ENCODE measurements at places on chromosomes 13 and 19.

- no peak for DNase-seq
Measured at GRCh38 chr13:44796597-44797490, 192.4 kb downstream of the NUFIP1 start.

GRCh38 chr19:48772503-48772953 is 17.2 kb downstream of the FGF21 start:
- DNase-seq = no peak

DNA sequence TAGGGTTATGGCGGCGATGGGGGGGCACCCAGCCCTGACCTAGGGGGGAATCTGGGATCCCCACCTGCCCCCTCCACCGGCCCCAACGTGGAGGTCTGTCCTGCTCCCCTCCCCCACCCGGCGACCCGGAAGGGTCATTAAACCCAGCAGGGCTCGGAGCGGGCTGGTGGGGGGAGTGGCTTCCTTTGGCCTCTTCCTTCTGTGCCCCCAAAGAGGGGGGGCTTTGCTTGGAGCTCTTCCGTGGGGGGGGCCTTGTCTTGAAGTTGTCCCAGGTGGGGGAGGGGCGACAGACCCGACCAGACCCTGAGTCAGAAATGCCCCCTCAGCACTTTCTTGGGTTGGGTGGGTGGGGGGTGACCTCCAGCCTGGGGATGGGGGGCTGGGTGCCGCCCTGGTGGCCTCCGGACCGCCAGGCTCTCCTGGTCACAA is 1.5 kb downstream of the ARID3A start:
- no peak for DNase-seq

GRCh38 chr19:46766569-46767317 is 20.5 kb upstream of the STRN4 start:
- DNase-seq = no peak

- no peak for DNase-seq
Measured at GRCh38 chr19:56156768-56157167, 15.7 kb downstream of the ZNF444 start.

GRCh38 chr19:2478278-2478755 is 2.4 kb downstream of the GADD45B start:
- DNase-seq = no peak

- no peak for DNase-seq
Measured at GRCh38 chr19:10471909-10472308, 31.2 kb downstream of the KEAP1 start.

- DNase-seq = no peak
Measured at GRCh38 chr13:35770756-35771297, 294.3 kb upstream of the MAB21L1 start.

DNA sequence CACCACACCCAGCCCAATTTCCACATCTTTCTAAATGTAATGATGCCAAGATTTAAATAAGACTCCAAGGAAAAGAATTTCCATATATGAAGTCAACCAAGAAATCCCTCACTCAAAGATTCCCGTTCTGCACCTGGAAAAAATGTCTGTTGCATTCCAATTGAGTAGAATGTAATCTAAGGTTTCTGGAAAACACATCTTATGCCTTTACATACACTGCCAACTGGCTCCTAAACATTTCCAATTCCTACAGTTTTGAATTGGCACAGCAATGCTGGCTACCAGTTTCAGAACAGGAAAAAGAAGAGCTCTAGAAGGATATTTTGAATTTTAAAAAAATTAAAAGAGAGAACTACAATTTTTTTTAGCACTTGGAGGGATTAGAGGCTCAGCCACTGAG is 43.0 kb downstream of the COL4A2 start:
- DNase-seq = no peak

GRCh38 chr13:93558637-93559036 is 332.0 kb downstream of the GPC6 start:
- no peak for DNase-seq

- no peak for DNase-seq
Measured at GRCh38 chr13:112574416-112574815, 13.5 kb downstream of the TUBGCP3 start.

DNA sequence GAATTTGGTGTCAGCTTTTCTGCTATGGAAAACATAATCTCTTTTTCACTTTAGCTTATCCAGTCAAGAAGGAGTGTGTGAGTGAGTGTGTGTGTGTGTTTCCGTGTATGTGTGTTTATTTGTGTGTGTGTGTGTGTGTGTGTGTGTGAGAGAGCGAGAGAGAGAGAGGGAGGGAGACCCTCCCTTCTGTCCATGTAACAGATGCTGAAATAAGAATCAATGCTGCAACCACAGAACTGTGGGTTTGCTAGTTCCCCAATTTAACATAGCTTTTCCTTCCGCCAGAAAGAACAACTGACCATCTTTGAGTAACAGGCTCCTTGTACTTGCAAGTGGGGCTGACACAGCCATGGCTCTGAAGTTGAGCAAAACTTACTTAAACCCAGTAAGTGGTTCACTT is 5.2 kb downstream of the LCP1 start:
- peak; percentile 58 for DNase-seq

DNA sequence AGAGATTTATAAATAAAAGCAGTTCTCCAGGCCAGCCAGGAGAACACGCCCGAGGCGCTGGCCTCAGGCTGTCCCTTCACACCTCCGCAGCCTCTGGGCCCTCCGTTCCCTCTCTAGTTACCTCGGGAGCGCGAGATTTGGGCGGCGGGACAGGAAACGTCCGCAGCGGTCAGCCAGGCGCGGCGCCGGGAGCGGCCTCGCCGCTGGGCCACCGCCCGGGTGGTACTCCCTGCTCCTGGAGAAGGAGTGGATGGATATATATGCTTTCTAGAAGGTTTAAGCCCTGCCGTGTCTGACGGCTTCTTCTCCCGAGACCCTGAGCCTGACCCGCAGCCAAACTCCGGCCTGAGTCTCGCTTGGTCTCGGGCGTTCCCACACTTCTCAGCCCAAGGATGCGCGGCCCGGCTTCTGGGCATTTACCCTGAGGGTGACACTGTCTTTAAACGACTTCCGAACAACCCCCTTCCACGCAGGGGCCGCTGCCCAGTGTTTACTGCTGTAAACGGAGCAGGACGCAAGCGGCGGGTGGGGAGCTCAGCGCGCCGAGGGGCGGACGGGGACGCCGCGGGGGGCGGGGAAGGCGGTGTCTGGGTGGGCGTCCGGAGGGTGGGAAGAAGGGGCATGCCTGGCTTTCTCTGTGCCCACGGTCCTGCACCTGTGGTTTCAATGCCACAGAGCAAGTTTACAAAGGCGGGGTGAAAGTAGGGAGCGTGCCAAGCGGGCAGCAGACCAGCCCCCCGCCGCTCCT is 2.0 kb upstream of the ZIC2 start:
- DNase-seq = no peak

- no peak for DNase-seq
Measured at GRCh38 chr13:102039264-102039663, 362.6 kb downstream of the FGF14 start.

- DNase-seq = peak; percentile 53
Measured at GRCh38 chr19:37905946-37906868, at the start of gene WDR87. WDR87 (minus strand) TSS chr19:37906594; CDS start chr19:37898239, 8,355 bp downstream.

GRCh38 chr19:28744014-28744413 is 468.9 kb downstream of the UQCRFS1 start:
- DNase-seq = no peak

- DNase-seq = no peak
Measured at GRCh38 chr19:47057328-47057727, 8.9 kb upstream of the TMEM160 start.

GRCh38 chr19:32916969-32917615 is 47.5 kb upstream of the SLC7A9 start:
- no peak for DNase-seq

DNA sequence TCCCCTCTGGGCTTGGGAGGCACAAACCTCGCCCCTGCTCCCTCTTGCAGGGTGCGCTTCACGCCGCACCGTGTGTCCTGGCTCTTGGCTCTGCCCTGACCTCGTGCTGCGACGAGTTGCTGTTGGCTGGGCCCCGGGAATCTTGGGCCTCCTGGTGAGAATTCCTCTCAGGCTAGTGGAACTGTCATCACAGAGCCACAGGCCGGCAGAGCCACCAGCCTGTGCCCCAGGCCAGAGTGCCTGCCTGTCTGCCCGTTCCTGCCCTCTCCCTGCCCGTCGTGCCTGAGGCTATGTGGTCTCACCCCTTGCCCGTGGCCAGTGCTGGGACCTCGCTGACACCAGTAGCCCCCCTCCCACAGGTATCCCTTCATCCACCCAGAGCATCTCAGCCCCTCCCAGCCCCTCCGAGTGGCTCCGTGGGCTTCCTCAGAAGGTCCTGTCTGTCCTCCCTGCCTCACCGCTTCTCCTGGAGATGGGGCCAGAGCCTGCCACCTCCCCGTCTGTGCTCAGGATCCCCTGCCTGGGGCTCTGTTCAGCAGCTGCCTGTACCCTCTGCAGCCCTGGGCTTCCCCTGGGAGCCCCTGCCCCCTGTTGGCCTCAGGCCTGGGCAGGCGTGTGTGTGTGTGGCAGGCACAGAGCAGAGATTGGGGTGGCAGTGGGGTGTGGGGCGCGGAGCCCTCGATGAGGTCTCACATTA is 13.3 kb downstream of the NDUFB7 start:
- no peak for DNase-seq

DNA sequence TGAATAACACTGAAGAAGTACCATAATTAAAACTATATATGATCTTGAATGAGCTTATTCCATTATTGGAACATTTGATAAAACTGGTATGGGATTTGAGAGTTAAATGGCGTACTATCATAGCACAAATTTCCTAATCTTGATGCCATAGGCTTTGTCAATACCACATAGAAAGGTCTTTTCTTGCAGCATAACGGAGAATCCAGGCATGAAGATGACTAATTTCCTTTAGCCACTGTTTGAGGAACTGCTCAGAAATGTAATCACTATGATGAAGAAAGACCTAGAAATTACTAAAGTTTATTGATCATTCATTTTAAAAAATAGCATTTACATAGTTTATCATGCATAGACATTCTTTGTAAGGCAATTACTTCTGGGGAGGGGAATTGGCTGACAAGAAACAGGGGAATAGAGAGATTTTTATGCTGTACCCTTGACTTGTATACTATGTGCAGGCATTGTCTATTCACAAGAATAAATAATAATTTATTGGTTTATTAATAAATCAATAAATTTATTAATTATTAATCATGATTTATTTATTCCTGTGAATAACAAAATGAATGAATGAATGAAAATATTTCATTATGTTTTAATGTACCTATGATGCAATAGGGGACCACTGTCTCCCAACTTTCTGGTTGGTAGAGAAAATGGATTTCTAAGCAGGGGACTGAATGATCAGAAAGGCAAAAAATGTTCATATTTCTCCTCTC is 2676.6 kb downstream of the PCDH9 start:
- no peak for DNase-seq

DNA sequence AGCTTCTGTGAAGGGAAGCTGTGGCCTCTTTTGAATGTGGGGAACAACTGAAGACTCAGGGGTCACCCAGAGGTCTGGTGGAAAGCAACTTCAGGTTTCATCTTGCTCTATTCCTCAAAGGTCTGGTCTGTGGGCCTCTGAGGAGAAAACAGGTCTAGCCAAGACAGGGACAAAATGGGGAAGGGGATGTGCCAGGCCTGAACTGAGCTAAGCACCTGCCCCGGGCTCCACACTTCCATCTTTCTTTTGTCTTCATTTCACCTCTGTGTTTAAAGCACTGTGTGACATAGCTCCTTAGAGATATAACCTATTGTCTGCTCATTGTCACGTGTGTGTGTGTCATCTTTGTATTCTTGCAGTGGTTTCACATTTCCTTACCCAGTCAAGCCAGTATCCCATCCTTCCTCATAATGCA is 19.9 kb upstream of the GDF15 start:
- DNase-seq = no peak

- DNase-seq = no peak
Measured at GRCh38 chr13:72023895-72024294, 156.9 kb upstream of the DACH1 start.

GRCh38 chr19:44613295-44614178 is at the start of gene IGSF23:
IGSF23 (plus strand) TSS chr19:44613563; CDS start chr19:44613646, 83 bp downstream.
- no peak for DNase-seq

DNA sequence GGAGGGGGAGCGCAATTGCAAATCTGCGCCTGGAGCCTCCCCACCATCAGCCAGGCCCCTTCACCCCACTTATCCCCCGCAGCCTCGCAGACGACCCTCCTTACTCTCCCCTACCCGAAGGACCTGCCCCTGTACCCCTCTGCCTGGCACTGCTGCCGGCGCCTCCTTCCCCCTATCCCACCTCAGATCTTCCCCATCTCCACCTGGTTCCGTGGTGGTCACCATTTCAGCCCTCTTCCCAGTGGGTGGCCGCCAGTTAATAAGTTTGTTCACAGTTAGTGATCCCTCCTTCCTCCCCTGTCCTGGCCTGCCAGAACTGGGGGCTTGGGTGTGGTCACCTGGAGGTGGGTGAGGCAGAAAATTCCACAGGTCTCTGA is 397 bp downstream of the SLC44A2 start:
- DNase-seq = no peak

- no peak for DNase-seq
Measured at GRCh38 chr19:47002106-47002766, 17.4 kb upstream of the NPAS1 start.

GRCh38 chr19:44807162-44807561 is 1.7 kb upstream of the BCAM start:
- DNase-seq = no peak

DNA sequence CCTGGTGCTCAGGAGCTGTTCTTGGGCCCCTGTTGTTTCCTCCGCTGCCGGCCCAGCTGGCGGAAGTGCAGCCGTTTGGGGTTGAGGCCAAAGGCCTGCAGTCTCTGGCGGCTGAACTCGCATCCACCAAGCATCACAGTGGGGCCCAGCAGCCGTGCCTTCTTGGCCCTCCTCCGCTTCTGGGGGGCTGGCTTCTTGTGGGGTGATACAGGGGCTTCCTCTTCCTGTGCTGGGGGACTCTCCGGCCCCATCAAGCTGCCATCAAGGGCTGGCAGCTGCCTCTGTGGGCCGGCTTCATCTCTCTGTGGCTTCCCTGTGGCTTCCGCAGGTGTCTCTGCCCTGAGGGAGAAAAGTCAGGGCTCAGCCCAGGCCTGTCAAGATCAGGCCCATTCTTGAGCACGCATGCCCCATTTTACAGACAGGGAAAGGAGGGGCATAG is 10.3 kb downstream of the ATG4D start:
- DNase-seq = peak; percentile 88

DNA sequence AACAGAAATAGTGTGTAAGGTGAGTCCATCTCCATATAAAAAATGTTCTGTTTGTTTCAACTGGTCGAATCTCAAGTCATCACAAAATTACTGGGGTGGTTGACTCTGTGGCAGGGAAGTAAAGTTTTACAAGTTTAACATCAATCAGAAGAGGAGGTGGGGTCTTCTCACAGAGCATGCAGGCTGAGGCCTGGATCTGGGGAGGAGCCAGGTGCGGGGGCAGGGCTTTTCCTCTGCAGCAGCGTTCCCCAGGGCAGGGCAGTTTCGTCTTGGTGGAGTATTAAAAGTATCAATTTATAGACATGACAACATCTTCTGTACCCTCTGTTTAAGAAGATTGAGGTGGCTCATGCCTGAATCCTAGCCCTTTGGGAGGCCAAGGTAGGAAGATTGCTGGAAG is 68.8 kb downstream of the SLC7A9 start:
- no peak for DNase-seq

DNA sequence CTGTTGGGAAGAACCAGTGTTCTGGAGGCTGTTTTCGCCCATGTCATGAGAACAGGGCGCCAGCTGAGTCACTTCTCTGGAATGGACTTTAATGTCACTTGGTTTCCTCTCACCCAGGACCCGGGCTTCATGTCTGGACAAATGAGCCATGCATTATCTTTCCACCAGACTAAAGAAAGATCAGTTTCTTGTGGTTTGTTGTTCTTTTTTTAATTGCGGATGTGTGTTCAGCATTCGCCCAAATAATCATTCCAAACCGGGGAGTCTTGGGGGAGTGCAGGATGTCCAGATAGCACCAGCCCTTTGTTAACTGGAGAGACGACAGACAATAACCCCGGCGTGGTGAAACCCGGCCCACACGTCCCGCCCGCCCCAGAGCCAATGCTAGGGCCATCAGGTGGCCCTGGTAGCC is 102.5 kb downstream of the COL4A2 start:
- DNase-seq = no peak

GRCh38 chr13:30319655-30320054 is 12.3 kb upstream of the KATNAL1 start:
- no peak for DNase-seq

Measured in CMK (cell line).